ENCODE measurements at places on chromosomes 2 and 18.

- no peak for DNase-seq
Observed at GRCh38 chr2:140154706-140155105, 1374.5 kb upstream of the NXPH2 start.

- DNase-seq: no peak
Observed at GRCh38 chr18:48896875-48897511, 53.8 kb downstream of the SMAD7 start.

DNA sequence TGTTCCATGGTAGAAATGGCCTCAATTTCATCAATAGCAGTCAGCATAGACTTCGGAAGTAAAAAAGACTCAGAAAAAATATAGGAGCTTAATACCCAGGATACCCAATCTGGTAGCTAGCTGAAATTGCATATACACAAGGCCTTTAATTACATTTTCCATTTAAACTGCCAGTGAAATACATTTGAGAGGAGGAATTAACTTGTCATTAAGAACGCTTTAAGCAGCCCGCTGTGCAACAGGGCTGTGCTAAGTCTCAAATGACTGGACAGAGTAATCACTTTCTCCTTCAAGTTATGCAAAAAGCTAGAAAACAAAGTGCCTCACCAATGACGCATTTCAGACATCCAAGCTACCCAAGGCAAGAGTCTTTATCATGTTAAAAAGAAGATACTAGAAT lies 558.8 kb downstream of the MBD2 start:
- no peak for DNase-seq

GRCh38 chr18:28559511-28559910 lies 382.6 kb upstream of the CDH2 start:
- no peak for DNase-seq

DNA sequence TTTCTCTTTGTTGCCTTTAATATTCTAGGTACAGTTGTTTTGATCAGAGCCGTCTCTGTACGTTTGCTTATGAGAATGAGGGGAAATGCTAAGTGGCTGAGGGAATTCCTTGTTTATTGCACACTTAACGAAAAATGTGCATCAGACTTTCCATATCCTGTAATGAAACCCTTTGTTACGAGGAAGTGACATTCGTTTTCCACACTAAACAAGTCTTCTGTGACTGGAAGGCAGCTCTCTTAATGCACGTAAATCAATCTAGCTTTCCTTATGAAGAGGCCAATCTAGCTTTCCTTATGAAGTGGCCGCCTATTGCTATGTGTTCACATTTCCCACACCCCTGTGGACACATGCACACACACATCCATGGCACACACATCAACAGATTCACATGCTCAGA lies 186.2 kb downstream of the SNTG2 start:
- no peak for DNase-seq

DNA sequence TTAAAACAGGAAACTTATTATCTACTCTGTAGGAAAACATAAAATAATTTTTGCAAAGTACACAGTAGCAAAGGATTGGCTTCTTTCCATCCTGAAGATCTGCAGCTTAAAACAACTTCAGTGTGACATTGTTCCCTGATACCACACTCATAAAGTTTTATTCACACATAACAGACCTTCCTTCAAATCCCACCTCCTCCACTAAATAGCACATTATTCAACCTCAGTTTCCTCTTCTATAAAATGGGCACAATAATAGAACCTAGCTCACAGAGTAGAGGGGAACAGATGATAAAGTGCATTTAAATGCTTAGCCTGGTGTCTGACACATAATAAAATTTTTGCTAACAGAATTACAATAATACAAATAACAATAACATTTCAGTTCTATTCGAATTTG lies 250.4 kb upstream of the RBBP8 start:
- DNase-seq: no peak

DNA sequence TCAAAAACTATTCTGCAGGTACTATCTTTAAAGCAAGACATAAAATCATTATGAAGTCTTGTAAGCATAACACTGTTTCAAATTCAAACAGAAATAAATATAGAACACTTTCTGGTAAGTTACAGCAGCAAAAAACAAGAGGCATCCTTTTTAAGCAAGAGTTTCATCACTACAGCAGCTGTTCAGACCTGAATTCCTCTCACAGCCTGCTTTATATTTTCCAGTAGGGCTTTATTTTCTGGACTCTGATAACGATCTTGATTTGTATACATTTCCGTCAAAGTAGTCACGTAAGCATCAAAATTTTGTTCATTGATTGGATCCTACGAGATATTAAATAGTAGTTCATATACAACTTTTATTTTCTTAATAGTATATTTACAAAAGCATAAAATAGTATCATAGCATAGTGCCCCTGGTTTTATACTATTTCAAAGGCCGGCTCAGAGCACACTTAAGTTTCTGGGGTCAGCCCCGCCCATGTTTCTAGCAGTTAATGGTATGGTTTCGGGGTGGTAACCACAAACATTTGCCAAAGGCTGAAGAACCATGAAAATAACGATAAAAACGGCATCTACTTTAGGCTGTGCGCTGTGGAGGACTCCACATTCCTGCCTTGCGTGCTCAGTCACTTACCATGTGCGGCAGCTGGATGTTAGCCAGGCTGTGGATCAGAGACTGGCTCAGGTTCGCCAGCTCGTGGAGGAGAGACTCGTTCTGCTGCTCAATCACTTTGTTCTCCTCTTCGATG lies 47.5 kb upstream of the PXDN start:
- DNase-seq: no peak

- DNase-seq: peak; percentile 60
Observed at GRCh38 chr2:219274361-219274921, 4.7 kb upstream of the DNAJB2 start.

- DNase-seq: no peak
Observed at GRCh38 chr2:177506998-177507397, 114.4 kb downstream of the AGPS start.

GRCh38 chr2:37506407-37507050 lies 162.1 kb downstream of the QPCT start:
- DNase-seq: no peak

- DNase-seq: no peak
Observed at GRCh38 chr2:205731583-205731981, 49.3 kb downstream of the NRP2 start.

GRCh38 chr2:184444217-184444616 lies 154.1 kb upstream of the ZNF804A start:
- DNase-seq: no peak

- no peak for DNase-seq
Observed at GRCh38 chr2:203360833-203361430, 32.7 kb downstream of the ABI2 start.

DNA sequence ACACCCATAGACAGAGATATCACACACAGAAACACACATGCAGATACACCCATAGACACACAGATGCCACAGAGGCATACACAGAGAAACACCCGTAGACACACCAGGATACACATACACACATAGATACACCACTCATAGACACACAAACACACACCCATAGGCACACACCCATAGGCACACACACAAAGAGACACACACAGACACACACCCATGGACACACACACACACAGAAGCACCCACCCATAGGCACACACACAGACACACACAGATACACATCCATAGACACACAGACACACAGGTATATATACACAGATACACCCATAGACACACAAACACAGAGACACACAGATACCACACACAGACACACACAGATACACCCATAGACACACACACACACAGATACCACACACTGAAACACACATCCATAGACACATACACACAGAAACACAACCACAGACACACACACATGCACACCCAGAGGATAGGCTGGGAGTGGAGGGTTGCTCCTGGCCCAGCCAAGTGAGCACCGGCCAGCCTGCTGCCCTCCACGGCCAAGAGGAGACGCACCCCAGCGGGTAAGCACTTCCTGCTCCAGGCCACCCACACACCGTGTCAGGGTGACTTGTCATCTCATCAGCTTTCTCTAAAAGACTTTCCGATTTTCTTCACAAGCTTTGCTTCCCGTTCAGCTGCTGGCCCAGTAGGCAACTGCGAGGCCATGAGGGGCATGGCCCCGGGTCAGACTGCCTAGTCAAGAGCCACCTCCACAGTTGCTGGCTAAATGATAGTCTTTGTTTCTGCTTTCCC lies 14.1 kb upstream of the CNNM3 start:
- DNase-seq: no peak

- no peak for DNase-seq
Observed at GRCh38 chr2:151030663-151031230, 230.9 kb downstream of the RBM43 start.

DNA sequence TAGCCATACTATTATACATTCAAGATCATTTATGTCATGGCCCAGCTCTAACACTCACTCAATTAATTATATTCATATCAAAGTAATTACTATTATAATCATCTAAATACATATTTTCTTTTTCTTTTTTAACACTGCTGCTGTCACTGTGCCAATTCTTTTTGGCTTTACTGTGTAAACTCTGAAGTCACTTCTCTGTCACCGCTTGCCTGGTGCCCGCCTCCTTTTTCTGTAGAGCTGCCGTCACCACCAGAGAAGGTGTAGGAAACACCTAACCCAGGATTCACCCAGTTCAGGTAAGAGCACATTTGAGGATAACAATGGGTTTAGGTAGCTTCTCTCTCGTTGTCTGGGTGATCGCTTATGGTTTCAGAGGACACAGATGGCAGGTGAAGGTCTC lies 93.3 kb downstream of the AOX1 start:
- DNase-seq: no peak

GRCh38 chr2:1503471-1504310 lies 90.4 kb downstream of the TPO start:
- no peak for DNase-seq

- no peak for DNase-seq
Observed at GRCh38 chr2:216031960-216032689, 18.8 kb upstream of the MREG start.

DNA sequence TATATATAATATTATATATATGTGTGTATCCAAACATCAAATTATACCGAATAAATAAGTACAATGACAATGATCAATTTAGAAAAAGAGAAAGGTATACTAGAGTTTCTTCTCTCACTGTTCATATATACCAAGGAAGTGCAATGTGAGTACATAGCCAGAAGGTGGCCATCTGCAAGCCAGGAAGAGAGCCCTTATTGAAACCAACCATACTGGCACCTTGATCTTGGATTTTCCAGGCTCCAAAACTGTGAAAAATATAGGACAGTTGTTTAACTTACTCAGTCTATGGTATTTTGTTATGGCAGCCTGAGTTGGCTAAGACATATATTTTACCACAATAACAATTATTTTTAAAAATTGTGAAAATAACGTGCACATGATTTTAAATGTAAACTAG lies 1490.2 kb upstream of the SLC39A10 start:
- no peak for DNase-seq

DNA sequence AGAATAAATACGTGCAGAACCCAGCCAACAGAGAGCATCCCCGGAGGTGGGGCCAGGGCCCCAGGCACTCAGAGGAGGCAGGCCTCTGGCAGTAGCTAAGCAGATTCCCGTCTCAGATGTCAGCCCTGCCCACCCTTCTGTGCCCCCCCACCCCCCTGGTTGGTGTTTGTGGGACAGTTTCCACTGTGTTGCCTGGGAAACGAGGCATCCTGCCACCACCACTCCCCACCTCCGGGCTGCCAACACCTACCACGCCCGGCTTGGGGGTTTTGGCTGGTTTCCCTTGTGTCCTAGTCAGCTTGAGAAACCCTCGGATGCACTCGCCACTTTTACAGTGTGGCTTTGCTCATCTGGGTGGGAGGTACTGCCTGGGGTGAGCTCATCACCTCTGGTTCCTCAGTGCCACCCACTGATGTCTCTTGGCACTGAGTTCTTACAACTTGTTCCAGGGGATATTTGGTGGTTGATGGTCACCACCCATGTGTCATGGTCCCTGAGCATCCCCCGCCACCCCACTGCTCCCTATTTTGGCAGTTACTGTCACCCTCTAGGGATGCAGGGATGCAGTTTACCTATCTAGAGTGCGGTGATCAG lies 72.4 kb upstream of the YWHAQ start:
- peak; percentile 39 for DNase-seq

GRCh38 chr2:207253666-207254345 lies 88.1 kb upstream of the KLF7 start:
- DNase-seq: no peak

DNA sequence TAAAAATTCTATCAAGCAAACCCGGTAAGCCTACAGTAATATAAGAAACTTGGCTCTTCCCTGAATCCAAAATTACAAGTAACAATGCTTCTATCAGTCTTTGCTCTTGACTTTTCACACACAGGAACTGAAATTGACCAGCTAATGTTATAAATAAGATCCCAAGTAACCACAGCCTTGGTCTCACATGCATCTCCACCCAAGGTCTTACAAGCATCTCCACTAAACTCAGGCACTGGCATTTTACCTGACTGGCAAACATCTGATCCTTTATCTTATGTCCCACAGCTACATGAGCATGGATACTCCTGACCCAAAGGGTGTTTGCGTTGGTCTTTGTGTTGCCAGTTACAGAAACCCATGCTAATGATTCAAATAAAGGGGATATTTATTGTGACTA lies 302.3 kb upstream of the EPHA4 start:
- no peak for DNase-seq

DNA sequence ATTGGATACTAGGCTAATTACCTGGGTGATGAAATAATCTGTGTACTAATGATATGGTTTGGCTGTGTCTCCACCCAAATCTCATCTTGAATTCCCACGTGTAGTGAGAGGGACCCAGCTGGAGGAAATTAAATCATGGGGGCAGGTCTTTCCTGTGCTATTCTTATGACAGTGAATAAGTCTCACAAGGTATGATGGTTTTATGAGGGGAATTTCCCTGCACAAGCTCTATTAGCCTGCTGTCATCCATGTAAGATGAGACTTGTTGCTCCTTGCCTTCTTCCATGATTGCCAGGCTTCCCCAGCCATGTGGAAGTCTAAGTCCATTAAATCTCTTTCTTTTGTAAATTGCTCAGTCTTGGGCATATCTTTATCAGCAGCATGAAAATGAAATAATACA lies 394.1 kb upstream of the SYT4 start:
- no peak for DNase-seq

- no peak for DNase-seq
Observed at GRCh38 chr2:185502351-185502750, 236.3 kb upstream of the FSIP2 start.

DNA sequence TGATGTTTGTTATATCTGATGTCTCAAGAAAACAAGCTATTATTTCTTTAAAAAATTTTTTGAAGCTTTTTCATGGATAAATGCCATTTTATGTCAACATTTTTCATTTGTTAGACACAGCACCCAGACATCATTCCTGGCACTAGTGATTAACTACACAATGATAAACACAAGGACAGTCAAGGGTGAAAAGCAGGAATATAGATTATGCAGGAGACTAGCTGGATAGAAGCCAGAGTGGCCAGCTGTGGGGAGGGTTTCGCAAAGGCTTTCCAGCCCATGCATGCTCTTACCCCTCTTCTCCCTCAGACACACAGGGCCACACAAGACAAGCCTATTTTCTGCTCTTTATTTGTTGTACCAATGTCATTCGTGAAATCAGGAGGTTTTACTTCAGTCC lies 127.1 kb upstream of the TTC39C start:
- DNase-seq: no peak

Measured in Panc1 (cell line).